ENCODE measurements at places on chromosomes 11 and 22. TPM values are rescaled to one million over a fixed set of nuclear protein-coding genes. Genes with fewer than 3 reads are reported as not detected.

SYT9 gene
- total RNA-seq: not detected

OR10G4 gene
- not detected for total RNA-seq

TOP3B gene
- total RNA-seq: 60.2 TPM

TMPRSS4 gene
- total RNA-seq: not detected

CYP2D6 gene
- 7.4 TPM for total RNA-seq

PARVA gene
- total RNA-seq: 0.98 TPM

OR4D5 gene
- not detected for total RNA-seq

DCHS1 gene
- 9.7 TPM for total RNA-seq

ACCS gene
- total RNA-seq: 17.7 TPM

MN1 gene
- total RNA-seq: 0.27 TPM

SLC17A6 gene
- total RNA-seq: not detected

SRPRA gene
- 198 TPM for total RNA-seq

ANKRD49 gene
- total RNA-seq: 54.4 TPM

OR5T1 gene
- not detected for total RNA-seq

OR5A1 gene
- not detected for total RNA-seq

ACTN3 gene
- 0.22 TPM for total RNA-seq

ART5 gene
- total RNA-seq: not detected

TEX12 gene
- 0.82 TPM for total RNA-seq

NUCB2 gene
- total RNA-seq: 73.0 TPM

LGALS12 gene
- not detected for total RNA-seq

B4GAT1 gene
- total RNA-seq: 2.0 TPM

KCNQ1OT1 gene
- 0.17 TPM for total RNA-seq

P2RY6 gene
- total RNA-seq: not detected

KCNK4 gene
- not detected for total RNA-seq

MRGPRX3 gene
- not detected for total RNA-seq

INSC gene
- not detected for total RNA-seq

CBLIF gene
- not detected for total RNA-seq

HOATZ gene
- not detected for total RNA-seq

PHOX2A gene
- not detected for total RNA-seq

MMP13 gene
- total RNA-seq: not detected
